Naive thymus-derived CD4-positive, alpha-beta T cell (primary cell): ENCODE measurements at places on chromosomes 7 and 10.

GRCh38 chr7:70093205-70093904 lies 495.1 kb downstream of the AUTS2 start:
- no peak overlapping the region for H3K27ac ChIP-seq
- no peaks in the 10 kb centered on the region for H3K27me3 ChIP-seq
- H3K36me3 ChIP-seq, result no peaks in the 10 kb centered on the region
- H3K4me3 ChIP-seq, result no peak overlapping the region

GRCh38 chr7:74033372-74034311 lies 5.7 kb downstream of the ELN start:
- H3K27ac ChIP-seq, result no peak overlapping the region
- H3K4me1 ChIP-seq, result no peaks in the 10 kb centered on the region
- H3K4me3 ChIP-seq, result no peak overlapping the region
- H3K27me3 ChIP-seq, result no peaks in the 10 kb centered on the region
- DNase-seq, result no peak

DNA sequence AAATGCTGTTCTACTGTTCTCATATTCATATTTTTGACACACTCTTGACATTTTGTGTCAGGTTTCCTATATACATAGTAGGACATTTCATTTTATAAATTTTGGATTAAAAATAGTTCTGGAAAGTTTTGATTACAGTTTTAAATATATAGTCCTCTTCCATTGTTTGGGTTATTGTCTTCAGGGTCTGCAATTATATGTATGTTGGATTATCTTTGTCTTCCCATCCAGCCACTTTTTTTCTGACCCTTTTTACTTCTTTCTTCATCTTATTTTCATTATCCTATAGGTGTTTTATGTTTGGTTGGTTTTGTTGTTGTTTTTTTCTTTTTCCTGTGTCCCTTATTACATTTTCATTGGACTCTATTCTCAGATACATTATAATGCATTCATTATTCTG lies 71.1 kb upstream of the CCDC6 start:
- H3K4me1 ChIP-seq, result no peaks in the 10 kb centered on the region
- H3K4me3 ChIP-seq, result no peak overlapping the region
- H3K27ac ChIP-seq, result no peak overlapping the region
- H3K36me3 ChIP-seq, result no peaks in the 10 kb centered on the region
- DNase-seq, result no peak
- no peaks in the 10 kb centered on the region for H3K27me3 ChIP-seq

- H3K27me3 ChIP-seq, result no peaks in the 10 kb centered on the region
- no peak overlapping the region for H3K4me3 ChIP-seq
- no peaks in the 10 kb centered on the region for H3K36me3 ChIP-seq
Observed at GRCh38 chr7:152354061-152354460, 81.7 kb downstream of the KMT2C start.

- no peaks in the 10 kb centered on the region for H3K4me1 ChIP-seq
- no peak overlapping the region for H3K27ac ChIP-seq
- no peaks in the 10 kb centered on the region for H3K36me3 ChIP-seq
- H3K4me3 ChIP-seq, result no peak overlapping the region
- no peak for DNase-seq
Observed at GRCh38 chr10:22158426-22158825, 59.4 kb downstream of the EBLN1 start.

DNA sequence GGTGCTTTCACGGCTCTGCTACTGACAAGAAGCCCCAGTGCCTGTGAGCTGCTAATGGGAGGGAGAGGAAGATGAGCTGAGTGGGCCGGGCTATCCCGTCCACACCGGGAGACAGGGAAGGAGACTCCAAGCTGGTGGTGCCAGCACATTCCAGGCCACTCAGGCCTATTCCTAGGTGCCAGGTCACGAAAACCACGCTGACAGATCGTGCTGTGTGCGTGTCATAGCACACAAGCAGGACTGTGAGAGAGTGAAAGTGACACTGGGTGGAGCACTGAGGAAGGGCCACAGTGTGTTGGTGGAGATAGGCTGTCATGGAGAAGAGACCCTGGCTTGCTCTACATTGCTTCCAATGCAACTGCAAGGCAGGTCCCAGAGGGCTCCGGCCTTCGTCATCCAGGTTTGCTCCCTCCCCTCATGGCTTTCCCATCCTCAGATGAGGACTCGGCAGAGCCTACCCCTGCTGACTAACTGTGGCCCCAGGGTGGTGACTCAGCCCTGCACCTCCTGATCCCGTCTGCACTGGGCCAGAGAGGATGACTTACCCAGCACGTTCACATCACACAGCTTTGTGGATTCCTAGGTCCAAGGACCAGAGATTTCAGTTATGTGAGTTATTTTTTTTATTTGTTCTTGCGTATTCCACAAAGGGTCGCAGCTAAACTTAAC lies 167.3 kb downstream of the EGFR start:
- DNase-seq, result no peak
- H3K4me3 ChIP-seq, result no peak overlapping the region
- no peaks in the 10 kb centered on the region for H3K27me3 ChIP-seq
- H3K4me1 ChIP-seq, result no peaks in the 10 kb centered on the region
- no peaks in the 10 kb centered on the region for H3K36me3 ChIP-seq
- no peak overlapping the region for H3K27ac ChIP-seq

GRCh38 chr10:97701438-97702069 lies 12.0 kb upstream of the MARVELD1 start:
- H3K27ac ChIP-seq, result no peak overlapping the region
- no peaks in the 10 kb centered on the region for H3K36me3 ChIP-seq
- peak; percentile 57 for DNase-seq
- H3K27me3 ChIP-seq, result no peaks in the 10 kb centered on the region

- peaks cover 20% of the 10 kb centered on the region for H3K4me1 ChIP-seq
- H3K4me3 ChIP-seq, result peak overlapping the region; percentile 6
- peak overlapping the region; percentile 47 for H3K27ac ChIP-seq
Observed at GRCh38 chr10:7388602-7389001, 22.2 kb downstream of the SFMBT2 start.

DNA sequence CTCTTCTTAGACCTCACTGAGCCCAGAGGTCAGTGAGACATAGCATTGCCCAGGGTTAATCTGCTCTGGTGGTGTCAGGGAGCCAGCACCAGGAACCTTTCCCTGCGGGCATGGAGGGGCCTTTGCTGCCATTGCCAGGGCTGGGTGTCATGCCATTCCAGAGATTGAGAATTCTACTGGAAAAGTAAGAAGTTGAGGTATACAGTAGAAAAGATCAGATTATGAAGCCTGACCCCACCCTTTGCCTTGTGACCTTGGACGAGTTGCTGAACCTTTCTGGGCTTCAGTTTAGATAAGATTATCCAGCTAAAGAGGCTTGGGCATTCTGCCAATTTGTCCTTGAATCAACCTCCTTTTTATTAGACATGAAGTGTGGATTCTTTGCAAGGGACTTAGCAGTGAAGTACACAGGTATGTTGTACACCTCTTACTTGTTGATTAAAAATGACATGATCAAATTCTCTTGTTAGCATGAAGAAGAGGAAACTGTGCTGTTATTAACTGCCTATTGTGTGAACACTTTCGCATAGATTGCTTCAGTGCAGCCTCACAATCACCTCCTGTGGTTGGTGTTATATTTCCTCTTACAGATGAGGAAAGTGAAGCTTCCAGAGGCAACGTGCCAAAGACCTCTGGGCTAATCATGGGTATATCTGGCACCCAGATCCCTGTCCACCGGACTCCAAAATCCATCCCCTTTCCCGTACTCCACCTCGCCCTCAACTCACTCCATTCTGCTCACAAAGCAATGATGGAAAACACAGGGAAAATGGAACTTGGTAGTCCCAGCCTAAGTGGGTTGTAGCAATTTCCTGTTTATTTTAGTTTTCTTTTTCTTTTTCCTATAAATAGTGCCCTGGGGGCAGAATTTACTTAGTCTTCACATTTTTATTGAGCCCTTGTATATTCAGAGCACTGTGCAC lies 151.3 kb downstream of the CAMK1D start:
- no peak overlapping the region for H3K4me3 ChIP-seq
- no peaks in the 10 kb centered on the region for H3K27me3 ChIP-seq
- DNase-seq, result no peak

- no peak overlapping the region for H3K4me3 ChIP-seq
- no peak for DNase-seq
- H3K4me1 ChIP-seq, result no peaks in the 10 kb centered on the region
- H3K27me3 ChIP-seq, result no peaks in the 10 kb centered on the region
- no peaks in the 10 kb centered on the region for H3K36me3 ChIP-seq
Observed at GRCh38 chr7:4265676-4266075, 416.4 kb upstream of the FOXK1 start.

GRCh38 chr7:80830584-80831285 lies 88.1 kb downstream of the SEMA3C start:
- no peaks in the 10 kb centered on the region for H3K4me1 ChIP-seq
- no peaks in the 10 kb centered on the region for H3K36me3 ChIP-seq
- H3K27me3 ChIP-seq, result no peaks in the 10 kb centered on the region
- DNase-seq, result no peak
- H3K4me3 ChIP-seq, result no peak overlapping the region

- no peak overlapping the region for H3K4me3 ChIP-seq
- H3K4me1 ChIP-seq, result no peaks in the 10 kb centered on the region
- H3K27ac ChIP-seq, result no peak overlapping the region
Observed at GRCh38 chr10:71187600-71187999, 24.8 kb upstream of the UNC5B start.

DNA sequence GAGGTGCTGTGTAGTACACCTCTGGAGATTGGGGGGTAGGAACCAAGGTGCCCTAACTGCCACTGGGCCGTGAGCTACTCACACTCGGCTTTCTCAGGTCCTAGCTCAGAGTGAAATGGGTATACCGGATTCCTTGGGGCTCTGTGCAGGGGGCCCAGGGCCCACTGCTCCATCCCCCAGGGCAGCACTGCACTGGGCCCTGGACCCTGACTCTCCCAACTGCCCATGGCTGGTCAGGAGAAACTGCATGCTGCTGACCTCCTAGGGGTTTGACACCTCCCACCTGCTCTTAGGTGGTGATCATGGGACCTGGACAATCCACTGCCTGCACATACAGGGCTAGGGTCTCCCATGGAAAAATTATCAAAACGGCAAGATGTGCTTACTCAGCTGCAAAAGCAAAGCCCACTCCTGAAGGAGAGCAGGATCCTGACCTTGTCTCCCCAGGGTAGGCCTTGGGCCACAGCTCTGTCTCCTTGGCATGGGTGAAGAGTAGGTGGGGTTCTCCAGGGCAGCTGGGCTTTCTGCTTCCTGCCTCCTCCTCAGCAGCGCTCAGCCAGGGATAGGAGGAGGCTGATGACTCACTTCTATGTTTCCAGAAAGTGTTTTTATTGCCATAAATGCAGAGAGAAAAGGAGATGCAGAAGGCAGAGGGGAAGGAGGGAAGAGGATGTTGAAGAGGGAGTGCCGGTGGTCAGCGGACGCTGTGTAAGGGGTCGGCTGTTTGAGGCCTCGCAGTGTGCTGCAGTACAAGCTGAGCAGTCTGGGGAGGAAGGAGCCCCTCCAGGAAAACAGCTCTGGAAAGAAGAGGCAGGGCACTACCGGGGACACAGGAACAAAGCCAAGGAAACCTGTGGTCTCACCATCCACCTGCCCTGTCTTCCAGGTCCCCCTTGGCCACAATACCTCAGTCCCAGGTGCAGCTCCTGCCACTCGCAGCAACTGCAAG lies 107.8 kb downstream of the ARHGAP22 start:
- H3K4me1 ChIP-seq, result no peaks in the 10 kb centered on the region
- no peak overlapping the region for H3K4me3 ChIP-seq
- no peaks in the 10 kb centered on the region for H3K36me3 ChIP-seq
- no peaks in the 10 kb centered on the region for H3K27me3 ChIP-seq

DNA sequence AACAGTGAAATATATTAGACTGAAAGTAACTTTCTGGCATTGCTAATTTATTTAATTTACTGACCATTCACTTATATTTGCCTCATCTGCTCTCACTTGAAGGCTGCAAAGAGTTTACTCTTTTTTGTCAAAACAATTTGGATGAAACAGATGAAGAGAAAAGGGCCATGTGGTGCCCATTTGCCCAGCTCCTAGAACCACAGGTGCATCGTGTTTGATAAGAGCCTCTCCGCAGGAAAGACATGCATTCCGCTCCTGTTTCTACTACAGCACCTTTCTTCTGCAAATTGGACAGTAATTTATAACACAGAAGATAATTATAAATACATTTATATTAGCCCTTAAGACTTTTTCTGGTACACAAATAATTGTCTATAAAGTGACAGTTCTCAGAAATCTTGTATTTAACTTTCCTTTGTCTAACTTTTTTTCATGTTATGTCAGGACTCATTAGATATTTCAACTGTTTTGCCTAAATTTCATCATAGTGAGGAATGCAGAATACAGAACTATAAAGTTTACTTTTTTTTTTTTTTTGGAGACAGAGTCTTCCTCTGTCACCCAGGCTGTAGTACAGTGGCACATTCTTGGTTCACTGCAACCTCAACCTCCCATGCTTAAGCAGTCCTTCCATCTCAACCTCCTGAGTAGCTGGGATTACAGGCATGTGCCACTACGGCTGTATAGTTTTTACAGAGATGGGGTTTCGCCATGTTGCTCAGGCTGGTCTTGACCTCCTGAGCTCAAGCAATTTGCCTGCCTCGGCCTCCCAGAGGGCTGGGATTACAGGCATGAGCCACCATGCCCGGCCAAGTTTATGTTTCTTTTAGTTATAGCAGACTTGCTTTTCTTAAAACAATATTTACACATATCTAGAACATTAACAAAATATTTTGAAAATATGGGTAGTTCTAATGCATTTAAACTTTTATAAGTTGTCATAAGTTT lies 869 bp downstream of the LAMB4 start:
- H3K4me1 ChIP-seq, result no peaks in the 10 kb centered on the region
- no peak overlapping the region for H3K4me3 ChIP-seq
- no peaks in the 10 kb centered on the region for H3K27me3 ChIP-seq
- no peaks in the 10 kb centered on the region for H3K36me3 ChIP-seq
- DNase-seq, result no peak
- H3K27ac ChIP-seq, result no peak overlapping the region

GRCh38 chr10:79069325-79070080 lies 737 bp downstream of the ZMIZ1 start:
- H3K36me3 ChIP-seq, result no peaks in the 10 kb centered on the region
- H3K4me3 ChIP-seq, result peak overlapping the region; percentile 83
- DNase-seq, result peak; percentile 36
- peaks cover 8% of the 10 kb centered on the region for H3K4me1 ChIP-seq

DNA sequence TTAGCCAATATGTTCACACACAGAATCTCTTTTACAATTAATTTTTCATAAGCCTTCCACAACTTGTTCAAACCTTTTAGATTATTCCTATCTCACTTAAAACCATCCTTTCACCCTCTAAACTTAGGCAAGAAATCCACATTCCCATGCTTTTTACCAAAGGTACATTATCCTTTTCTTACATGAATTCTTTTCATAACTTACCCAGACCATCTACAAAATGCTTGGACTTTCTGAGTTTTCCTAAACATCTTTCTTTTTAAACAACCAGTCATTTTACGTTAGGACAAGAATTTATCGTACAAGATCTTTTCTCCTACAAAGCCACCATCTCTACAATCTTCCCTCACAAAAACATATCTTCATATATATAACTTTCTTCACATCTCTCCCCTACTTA lies 18.8 kb upstream of the GARS1 start:
- H3K4me3 ChIP-seq, result no peak overlapping the region
- H3K36me3 ChIP-seq, result peaks cover 32% of the 10 kb centered on the region
- no peaks in the 10 kb centered on the region for H3K27me3 ChIP-seq

GRCh38 chr7:149021725-149022062 lies 6.6 kb downstream of the PDIA4 start:
- H3K27ac ChIP-seq, result no peak overlapping the region
- H3K4me1 ChIP-seq, result peaks cover 13% of the 10 kb centered on the region
- H3K36me3 ChIP-seq, result no peaks in the 10 kb centered on the region
- DNase-seq, result no peak
- H3K4me3 ChIP-seq, result no peak overlapping the region

- H3K36me3 ChIP-seq, result no peaks in the 10 kb centered on the region
- H3K4me3 ChIP-seq, result peak overlapping the region; percentile 43
- H3K27ac ChIP-seq, result no peak overlapping the region
- no peak for DNase-seq
Observed at GRCh38 chr7:38303866-38304265, 30.4 kb upstream of the TARP start.
